ENCODE measurements at places on chromosomes 3 and 15. TPM values are rescaled to one million over a fixed set of nuclear protein-coding genes. Genes with fewer than 3 reads are reported as not detected.

DNA sequence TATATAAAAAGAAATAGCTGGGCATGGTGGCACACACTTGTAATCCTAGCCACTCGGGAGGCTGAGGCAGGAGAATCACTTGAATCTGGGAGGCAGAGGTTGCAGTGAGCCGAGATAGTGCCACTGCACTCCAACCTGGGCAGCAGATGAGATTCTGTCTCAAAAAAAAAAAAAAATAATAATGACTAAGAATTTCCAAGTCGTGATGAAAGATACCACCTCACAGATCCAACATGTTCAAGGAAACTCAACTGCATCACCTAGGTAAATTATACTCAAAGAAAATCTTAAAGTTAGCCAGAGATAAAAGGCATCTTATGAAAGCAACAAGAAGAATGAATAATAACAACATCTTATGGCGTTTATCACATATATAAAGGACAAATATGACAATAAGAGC lies 50.1 kb downstream of the DOCK3 start:
- DNase-seq: no peak

SLC41A3 gene
- total RNA-seq: 25.5 TPM

KCNAB1 gene
- not detected for total RNA-seq

DNA sequence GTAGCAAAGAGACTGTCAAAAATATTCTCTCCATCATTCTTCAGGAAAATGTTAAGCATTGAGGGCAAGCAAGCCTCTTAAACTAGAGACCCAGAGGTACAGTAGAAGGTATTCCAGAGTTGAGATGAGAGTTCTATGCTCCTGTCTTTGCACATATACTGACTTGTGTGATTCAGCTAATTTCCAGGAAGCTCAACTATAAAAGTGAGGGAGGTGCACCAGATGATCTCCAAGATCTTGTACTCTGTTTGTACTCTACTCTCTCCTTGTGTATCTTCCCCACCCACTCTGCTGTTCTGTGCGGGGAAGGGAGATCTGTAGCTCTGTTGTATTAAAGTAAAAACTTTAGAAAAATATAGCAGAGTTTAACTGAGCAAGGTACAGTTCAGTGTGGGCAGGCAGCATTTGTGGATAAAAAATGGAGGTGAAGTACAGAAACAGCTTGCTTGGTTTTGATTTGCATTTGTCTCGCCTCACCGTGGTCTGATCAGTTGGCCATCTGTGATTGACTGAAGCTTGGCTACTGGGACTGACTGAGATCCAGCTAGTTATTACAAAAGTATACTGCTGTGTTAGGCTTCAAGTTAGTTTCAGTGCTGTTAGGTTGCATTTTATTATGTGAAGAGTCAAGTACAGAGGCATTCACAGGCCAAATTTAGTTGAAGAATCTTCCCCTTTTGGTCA lies 463.1 kb upstream of the GOLIM4 start:
- no peak for DNase-seq

GRCh38 chr3:154734468-154734867 lies 304.5 kb upstream of the GPR149 start:
- DNase-seq: no peak

GRCh38 chr15:76823890-76824289 lies 81.2 kb downstream of the SCAPER start:
- DNase-seq: no peak

- no peak for DNase-seq
Measured at GRCh38 chr3:141385406-141386125, 17.3 kb downstream of the ZBTB38 start.

GAP43 gene
- total RNA-seq: not detected

DNA sequence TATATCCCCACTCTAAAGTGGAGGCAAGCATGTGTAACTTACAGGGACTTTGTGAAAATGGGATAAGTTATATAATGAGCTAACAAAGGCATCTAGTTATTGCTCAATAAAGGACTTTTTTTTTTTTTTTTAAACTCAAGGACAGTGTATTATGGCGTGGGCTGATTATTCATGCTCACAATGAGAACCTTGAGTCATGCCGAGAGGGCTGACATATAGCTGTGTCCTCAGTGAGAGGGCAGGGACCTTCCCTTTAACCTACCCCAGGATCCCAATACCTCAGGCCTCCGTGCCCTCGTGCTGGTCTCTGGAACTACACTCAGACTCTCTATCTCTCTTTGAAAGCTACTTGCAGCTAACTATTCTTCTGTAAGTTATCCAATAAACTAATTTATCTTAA lies 319.9 kb upstream of the ICE2 start:
- peak; percentile 73 for DNase-seq

DNA sequence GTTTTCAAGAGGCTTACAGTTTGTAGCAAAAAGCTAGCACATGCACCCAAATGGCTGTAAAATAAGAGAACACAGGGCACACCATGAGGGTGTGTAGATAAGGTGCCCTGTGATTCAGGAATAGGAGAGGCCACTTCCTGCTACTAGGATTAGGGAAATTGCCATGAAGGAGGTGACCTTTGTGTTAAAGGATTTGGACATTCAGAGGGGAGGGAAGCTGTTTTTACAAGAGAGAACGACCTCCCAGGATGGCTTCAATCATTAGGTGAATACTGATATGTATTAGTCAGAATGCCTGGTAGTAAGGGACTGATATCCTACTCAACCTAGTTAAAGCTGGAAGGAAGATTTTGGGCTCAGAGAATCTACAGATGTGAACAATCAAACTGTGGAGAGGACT lies 35.7 kb upstream of the ABHD17C start:
- DNase-seq: no peak

DNA sequence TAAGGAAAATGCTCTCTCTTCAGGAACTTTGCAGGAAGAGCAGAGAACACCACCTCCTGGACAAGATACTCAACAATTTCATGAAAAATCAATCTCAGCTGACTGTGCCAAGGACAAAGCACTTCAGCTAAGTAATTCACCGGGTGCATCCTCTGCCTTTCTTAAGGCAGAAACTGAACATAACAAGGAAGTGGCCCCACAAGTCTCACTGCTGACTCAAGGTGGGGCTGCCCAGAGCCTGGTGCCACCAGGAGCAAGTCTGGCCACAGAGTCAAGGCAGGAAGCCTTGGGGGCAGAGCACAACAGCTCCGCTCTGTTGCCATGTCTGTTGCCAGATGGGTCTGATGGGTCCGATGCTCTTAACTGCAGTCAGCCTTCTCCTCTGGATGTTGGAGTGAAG lies 200.5 kb downstream of the AKAP13 start:
- no peak for DNase-seq

SPINK8 gene
- not detected for total RNA-seq

- no peak for DNase-seq
Measured at GRCh38 chr15:91927585-91927984, 74.1 kb downstream of the SLCO3A1 start.

GRCh38 chr3:132325634-132326033 lies 8.4 kb downstream of the ACP3 start:
- no peak for DNase-seq

DNA sequence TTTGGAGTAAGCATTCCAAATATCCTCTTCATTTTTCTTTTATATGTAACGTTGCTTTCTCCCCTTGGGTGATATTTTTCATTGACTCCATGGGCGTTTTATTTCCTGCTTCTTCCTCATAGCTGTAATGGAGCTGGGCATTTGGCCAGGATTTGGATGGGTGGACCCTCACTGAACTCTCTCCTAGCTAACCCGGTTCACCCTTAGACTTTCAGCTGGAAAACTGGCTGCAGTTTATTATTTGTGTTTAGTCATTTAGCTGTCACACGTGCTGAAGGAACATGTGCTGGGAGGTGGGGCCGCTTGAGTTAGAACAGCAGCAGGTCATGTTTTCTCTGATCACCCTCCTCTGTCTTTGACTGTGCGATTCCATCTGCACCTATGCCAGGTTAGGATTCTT lies 407.6 kb downstream of the ZIC1 start:
- peak; percentile 19 for DNase-seq

GRCh38 chr15:63287109-63287508 lies 9.7 kb downstream of the APH1B start:
- DNase-seq: no peak

DNA sequence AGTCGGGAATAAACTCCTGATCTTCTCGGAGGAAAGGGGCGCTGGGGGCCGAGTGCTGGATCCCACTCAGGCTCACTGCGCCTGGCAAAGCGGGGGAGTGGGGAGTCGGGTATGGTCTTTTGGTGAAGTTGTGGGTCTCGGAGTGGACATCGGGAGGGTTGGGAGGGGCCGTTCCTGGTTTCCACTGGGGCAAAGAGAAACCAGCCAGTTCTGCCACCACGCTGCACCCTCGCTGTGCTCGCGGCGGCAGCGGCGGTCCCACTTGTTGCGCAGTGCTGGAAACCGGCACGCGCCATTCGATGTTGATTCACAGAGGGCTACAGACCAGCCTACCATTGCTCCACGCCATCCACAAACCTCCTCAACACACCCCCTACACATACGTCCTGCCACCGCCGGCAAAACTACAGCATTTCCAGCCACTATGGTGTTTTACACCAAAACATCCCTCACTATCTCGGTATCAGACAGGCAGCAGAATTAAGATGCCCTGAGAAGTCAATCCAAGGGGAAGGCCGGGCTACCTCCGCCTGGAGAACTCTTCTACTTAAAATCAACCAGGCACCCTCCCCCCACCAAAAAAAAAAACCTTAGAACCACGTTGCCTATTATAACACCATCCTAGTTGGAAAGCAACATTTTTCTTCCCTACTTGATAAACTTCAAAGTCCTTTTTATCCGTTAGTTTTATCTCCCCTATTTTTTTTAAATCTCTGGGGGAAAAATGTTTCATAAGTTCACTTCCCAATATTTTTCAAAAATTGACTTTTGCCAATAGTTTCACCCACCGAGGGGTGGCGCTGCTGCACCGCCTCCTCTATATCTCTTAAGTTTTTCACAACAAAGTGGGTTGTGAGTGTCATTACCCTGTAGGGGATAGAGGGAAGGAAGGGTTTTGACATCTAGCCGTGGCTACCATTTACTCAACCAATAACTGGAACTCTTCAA lies 3.6 kb downstream of the BCL6 start:
- DNase-seq: no peak

GP9 gene
- total RNA-seq: not detected

GRCh38 chr3:103499132-103499900 lies 1064.5 kb downstream of the ZPLD1 start:
- no peak for DNase-seq

DNA sequence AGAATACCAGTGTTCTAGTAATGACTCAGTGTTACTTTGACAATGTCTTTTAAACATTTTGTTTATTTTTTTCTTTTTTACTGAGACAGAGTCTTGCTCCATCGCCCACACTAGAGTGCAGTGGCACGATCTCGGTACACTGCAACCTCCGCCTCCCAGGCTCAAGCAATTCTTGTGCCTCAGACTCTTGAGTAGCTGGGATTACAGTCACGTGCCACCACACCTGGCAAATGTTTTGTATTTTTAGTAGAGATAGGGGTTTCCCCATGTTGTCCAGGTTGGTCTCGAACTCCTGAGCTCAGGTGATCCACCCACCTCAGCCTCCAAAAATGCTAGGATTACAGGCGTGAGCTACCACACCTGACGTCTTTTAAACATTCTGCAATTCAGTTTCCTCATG lies 15.7 kb downstream of the AQR start:
- DNase-seq: no peak

DNA sequence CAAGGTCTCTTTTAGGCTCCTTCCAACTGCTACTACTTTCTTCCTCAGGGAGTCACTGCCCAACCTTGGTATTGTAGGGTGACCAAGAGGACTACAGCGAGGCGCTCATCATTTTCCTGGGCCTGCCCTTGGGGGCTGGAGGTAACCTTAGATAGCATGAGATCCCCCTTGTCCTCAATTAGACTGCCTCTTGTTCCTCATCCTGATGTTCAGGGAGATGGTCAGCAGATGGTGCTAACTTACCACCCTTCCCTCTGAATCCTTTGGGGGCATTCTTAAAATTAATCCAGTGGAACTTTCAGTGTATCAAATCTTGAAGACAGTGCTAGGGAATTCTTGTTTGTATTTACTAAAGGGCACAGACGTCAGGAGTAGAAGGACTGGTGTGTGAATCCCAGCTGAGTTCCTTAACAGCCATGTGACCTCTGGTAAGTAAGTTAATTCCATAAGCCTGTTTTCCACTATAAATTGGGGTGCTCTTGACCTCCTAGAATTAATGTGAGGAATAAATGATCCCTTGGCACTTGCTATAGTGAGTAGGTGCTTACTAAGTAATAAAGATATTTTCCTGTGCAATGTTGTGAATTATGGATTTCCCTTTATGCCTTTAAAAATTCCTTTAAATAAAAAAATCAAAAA lies 4.1 kb upstream of the CLPX start:
- no peak for DNase-seq

DNA sequence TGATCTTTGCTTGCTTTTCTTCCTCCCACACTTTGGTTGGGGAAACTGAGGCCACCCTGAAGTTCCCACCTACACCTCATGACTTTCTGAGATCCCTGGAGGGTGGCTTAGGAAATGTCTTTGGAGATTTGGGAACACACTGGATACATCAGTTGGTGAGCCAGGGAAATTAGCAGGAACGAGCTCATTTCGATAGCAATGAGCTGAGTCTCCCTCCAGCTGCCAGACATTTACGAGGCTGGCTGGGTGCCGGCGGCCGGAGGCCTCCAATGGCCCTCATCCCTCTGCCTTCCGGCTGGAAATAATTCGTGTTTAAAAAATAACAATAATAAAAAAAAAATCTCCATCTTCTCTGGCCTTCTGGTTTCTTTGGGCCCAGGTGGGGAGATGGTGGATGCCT lies 38.8 kb downstream of the SMAD6 start:
- DNase-seq: no peak

GPR149 gene
- not detected for total RNA-seq

SERPINI2 gene
- total RNA-seq: not detected

GRCh38 chr3:181729341-181729869 lies 17.7 kb downstream of the SOX2 start:
- no peak for DNase-seq

SOX2 gene
- not detected for total RNA-seq

GABRA5 gene
- 0.43 TPM for total RNA-seq

DNA sequence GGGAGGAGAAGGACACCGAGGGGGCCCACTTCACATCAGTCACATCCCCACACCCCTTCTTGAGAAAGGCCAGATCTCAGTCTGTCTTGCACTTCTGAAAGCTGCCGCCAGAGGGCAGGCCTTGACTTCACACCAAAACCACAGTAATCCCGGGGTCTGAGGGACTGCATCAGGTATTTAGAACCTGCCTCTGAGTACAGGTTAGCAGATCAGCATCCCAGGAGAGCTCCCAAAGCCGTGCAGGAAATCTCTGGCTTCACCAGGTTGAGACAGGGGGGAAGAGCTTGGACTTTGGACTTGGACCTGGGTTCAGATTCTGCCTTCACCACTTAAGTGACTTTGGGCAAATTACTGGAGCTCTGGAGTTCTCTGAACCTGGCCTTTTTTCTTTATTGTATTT lies 50.3 kb downstream of the LHFPL4 start:
- DNase-seq: peak; percentile 10

ZNF662 gene
- 6.3 TPM for total RNA-seq

Measured in epithelial cell of proximal tubule (primary cell).